ENCODE measurements at places on chromosomes 4 and X.
A peak's percentile ranks its signal among the peaks of the same experiment; 100 is the strongest.

- DNase-seq, result no peak
Observed at GRCh38 chr4:73066445-73066844, 3.1 kb downstream of the COX18 start.

DNA sequence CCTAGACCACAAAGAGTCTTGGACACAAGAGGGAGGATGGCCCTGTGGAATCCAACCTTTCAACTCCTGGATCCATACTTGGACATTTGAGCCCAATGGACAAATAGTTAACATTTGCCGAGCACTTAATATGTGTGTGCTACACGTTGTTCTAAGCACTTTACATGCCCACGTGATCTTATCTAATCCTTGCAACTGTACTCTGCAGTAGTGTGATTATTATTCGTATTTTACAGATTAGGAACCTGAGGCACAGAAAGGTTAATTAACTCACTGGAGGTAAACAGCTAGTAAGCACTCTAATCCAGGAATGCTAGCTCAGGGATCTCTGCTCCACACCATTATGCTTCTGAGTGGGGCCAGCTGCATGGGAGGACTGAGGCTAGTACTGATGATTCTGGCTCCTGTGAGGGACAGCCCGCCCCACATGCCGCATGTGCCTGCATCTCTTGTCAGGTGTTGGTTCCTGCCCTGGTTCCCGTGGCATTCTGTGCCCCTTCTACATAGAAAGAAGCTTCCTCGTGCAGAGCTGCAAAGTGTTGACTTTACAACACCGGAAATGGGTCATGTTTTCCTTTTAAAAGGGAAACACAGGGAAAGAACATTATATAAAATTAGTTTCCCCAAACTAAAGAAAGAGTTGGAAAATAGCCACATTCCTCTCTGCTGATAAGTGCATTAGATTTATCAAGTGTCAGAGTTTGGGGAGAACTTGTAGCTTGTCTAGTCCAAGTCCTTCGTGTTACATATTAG is 34.8 kb downstream of the PLAC1 start:
- DNase-seq, result no peak

DNA sequence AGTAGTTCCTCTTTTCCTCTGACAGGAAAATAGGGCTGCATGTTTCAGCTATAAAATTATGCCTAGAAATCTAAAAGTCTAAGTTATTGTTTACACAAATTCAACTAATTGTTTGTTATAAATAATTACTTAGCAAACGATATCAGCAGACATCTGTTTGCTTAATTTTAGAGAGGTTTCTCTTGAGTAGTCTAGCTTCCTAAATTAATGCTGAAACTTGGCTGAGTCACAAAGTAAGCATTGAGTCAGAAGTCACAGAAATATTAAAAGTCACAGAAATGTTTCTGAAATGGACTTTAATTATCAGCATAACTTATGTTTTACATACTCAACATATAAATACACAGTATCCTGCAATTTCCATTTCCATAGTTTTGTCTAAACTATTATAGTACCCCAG is 1044.0 kb downstream of the CCSER1 start:
- no peak for DNase-seq

GRCh38 chrX:130916636-130917422 is 13.8 kb upstream of the ENOX2 start:
- peak; percentile 34 for DNase-seq

- no peak for DNase-seq
Observed at GRCh38 chr4:55386073-55386472, 9.7 kb upstream of the TMEM165 start.

DNA sequence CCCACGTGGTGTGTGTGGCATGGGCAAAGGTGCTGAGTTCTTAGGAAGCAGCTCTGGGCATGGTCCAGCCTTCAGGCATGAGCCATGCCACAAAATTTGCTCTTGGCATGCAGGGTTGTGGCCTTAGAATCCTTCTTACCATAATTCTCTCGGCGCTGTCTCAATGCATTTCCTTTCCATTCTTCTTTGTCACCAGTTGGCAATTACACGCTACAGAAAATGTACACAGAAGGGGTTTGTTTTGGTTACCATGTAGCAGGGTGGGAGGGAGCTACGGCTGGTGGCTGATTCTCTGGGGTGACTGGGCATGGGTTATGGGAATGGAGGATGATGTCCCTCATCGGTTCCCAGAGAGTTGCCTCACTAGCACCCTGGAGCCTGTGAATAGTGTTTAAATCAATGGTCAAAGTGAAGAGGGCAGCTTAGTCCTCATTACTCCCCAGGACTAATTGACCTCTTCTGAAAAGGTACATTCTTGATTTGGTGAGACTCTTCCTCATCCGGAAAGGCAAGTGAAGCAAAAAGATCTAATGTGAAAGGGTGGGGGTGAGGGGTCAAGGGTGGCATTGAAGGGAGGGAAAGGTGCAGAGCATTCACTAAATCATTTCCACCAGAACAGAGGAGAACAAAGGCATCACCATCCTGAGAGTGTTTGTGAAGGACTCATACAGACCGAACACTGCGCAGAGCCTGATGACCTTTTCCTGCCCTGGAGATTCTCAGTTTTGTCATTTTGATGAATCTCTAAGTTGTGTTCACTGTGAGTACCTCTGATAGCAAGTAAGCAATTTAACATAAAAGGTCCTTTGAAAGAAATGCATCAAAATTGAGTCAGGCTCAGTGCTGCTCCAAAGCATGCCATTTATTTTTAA is 199.8 kb upstream of the SFRP2 start:
- DNase-seq, result no peak

DNA sequence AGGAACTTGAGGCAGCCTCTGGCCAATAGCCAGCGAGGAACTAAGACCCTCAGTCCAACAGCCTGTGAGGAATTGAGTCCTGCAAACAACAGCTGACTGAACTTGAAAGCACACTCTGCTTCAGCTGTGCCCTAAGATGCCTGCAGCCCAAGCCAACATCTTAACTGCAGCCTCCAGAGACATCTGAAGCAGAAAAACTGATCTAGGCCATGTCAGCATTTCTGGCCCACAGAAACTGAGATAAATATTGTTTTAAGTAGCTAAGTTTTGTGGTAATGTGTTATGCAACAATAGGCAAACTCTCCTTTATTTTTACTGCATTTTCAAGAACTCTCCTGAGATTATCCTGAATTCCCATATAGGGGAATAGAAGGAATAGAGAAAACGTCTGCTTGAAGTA is 24.4 kb upstream of the PIGA start:
- DNase-seq, result no peak

DNA sequence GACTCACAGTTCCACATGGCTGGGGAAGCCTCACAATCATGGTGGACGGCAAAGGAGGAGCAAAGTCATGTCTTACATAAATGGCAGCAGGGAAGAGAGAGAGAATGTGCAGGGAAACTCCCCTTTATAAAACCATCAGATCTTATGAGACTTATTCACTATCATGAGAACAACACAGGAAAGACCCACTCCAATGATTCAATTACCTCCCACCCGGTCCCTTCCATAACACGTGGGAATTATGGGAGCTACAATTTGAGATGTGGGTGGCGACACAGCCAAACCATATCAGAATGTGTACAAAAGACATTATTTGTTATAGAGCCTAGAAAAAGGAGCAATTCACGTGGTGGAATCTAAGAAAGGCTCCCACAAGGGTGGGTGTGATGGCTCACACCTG is 10.8 kb upstream of the HERC6 start:
- DNase-seq, result no peak

- DNase-seq, result no peak
Observed at GRCh38 chrX:88135735-88136134, 611.3 kb upstream of the CPXCR1 start.

- DNase-seq, result peak; percentile 2
Observed at GRCh38 chrX:10725071-10725470, 104.7 kb upstream of the MID1 start.

DNA sequence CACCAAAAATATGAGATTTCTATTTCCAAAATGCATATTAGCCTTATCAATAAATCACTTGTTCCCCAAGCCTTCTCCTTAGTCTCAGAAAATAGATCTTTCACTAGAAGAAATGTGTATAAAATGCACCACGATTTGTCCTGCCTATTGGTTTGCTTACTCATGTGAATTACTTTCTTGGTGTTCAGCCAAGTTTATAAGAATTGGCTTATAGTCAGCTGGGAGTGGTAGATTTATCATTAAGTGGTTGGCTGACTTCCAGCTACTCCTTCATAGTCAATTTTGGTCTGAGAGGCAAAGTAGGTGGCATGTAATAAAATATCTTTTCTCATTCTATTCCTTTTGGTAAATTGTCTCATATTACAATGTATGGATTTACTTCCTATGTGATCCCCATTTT is 1.3 kb downstream of the SULT1E1 start:
- DNase-seq, result no peak

DNA sequence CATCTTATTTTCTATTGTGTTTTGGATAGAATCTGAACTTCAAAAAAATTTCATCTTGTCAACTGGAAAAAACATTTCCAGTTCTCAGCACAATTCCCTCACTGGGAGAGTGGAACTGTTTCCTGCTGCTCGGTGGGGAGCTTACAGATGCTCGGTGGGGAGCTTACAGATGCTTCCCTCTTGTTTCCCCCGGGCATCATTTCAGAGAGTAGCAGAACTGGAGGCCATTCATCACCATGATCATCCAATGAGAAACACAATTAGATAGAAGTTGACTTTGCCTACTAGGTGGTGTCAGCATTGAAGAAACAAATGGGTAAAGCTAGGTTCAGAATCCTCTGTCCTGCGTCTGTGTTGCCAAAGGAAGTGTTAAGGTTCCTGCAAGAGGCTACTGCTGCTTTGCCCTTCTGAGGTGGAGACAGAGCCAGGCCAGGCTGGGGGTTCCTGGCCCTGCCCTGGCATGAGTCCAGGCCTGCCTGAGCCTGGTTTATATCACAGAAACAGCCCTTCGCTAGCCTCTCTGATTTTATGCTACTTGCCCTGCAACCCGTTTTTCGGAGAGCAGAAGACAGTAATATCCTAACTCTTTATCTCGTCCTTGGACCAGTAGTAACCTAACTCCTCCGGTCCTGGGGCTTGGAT is 70.6 kb downstream of the TAPT1 start:
- DNase-seq, result peak; percentile 84

DNA sequence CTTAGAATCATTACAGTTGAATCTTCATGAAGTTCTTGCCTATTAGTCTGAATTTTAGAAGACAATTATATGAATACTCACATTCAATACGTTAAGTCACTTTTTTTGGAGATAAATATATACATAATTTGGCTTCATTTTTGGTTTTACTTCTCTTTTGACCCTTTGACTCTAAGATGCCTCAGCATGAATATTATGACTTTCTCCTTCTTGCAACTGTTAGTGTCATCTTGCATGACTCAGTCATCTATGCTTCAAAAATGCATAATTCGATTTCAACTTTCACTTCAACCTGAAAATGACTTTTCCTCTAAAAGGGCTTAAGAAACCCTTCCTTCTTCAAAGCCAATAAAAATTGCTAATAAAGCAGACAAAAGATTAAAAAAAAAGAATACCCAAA is 1427.5 kb downstream of the ADGRL3 start:
- DNase-seq, result no peak

DNA sequence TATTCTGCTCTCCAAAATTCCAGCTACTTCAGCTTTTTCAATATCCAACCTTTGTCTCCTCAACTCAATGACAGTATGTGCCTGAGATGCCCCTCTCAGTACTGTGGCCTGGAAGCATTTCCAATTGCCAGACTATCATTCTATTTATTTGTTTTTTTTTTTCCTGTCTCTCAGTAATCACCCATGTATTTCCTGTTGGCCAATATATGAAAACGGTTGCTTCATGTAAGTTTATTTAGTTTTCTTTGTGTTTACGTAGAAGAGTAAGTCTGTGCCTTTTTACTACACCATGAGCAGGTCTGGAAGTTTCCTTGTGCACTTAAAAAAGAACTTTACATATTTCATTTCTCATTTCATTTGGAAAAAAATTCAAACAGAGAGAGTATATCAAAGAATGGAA is 537.5 kb upstream of the SPANXN1 start:
- DNase-seq, result no peak

GRCh38 chr4:38582889-38583470 is 81.0 kb upstream of the KLF3 start:
- DNase-seq, result no peak

DNA sequence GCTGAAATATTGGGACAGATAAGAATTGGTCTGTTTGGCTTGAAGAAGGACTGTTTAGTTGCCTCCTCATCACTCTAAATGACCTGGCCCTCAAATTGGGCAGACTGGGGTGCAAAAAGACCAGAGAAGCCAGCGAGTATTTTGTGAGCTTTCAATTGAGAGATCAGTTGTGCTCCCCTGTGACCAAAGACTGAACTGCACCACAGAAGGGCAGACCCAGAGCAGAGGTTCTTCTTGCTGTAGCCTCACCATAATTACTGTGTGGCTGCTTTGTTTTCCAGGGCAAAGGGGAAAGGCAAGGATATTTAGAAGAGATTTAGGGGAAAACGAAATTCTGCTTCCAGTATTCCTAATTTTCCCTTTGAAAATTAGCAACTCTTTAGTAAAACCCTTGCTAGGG is 104.0 kb upstream of the MBNL3 start:
- peak; percentile 75 for DNase-seq

DNA sequence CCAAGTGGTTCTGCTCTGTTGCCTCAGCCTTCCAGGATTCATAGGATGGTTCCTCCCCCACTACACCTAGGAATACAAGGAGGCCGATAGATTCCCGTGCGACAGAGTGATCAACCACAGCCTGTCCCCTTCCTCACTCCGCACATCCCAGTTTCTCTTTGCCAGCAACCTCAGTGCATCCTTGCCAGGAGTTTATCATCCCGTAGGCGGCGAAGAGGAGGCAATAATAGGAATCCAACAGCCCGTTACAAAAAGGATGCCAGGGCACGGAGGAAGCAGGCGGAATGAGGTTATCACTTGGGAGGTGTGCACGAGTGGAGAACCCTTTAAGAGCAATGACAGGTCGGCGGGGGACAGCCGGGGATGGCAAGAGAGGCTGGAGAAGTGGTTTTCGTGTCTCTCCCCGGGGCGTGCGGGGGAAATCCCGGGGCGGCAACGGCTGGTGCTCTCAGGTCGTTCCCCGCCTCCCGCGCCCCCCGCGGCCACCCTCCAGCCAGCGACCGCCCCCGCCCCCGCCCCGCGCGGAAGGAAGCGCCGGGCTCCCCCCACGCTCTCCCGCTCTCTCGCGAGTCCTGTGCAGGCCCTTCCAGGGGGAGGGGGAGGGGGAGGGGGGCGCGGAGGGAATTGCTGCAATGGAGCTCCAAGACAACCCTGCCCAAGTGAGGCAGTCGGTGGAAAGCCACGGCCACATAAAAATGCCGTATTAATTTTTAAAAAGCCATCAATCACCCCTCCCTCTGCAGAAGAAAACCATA is 1.6 kb downstream of the PPP3CA start:
- peak; percentile 26 for DNase-seq

GRCh38 chr4:95506264-95506663 is 42.5 kb downstream of the UNC5C start:
- DNase-seq, result no peak

GRCh38 chr4:173420324-173420752 is 21.4 kb upstream of the SCRG1 start:
- peak; percentile 14 for DNase-seq
